ENCODE measurements at places on chromosomes 12 and 14.

DNA sequence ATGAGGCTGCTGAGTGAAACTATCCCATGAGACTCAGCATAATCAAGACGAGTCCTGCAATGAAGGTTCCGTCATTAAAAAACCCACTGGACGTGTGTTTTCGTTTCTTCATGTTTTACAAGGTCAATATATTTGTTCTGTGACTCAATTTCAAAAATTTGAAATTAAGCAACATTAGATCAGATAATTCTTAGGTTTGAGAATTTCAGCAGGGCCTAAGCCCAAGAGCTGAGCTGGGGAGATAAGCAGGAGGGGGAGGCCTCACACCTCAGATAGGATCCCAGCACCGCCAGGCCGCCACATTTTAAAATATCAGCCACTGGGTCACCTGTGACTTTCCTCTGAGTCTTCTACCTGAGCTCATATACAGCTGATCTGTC, 13.3 kb downstream of the STX2 start:
- DNase-seq = no peak

GRCh38 chr14:92259613-92260357, 63.2 kb upstream of the SLC24A4 start:
- DNase-seq = no peak

DNA sequence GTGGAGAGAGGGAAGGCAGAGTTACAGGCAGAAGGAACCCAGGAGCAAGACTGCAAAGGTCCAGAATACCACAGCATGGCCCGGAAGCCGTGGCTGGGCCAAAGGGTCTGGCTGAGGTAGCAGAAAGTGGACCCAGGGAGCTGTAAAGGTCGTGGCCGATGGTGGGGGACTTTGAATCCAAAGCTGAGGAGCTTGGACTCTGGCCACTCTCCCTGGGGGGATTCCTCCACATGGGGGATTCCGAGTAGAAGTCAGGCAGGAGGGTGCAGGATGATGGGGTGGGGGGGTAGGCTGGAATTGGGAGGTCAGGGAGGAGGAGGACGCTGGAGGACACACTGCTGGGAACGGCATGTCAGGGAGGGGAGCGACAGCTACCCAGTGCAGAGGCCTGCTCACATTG, 125.2 kb downstream of the GCH1 start:
- DNase-seq = no peak

DNA sequence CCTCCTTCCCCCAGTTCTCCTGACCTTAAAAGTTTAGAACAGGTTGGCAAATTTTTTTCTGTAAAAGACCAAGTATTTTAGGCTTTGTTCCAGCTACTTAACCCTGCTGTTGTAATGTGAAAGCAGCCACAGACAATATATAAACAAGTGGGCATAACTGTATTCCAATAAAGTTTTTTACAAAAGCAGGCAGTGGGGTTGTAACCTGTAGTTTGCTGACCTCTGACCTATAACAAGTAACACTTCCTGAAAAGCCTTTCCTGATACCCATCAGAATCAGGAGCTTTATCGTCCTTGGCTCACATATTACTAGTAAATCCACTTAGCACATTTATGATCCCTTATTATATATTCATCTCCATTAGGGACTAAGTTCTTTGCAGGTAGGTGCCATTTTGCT, 13.1 kb upstream of the SMARCC2 start:
- no peak for DNase-seq

GRCh38 chr12:88836156-88836555, 255.9 kb upstream of the KITLG start:
- DNase-seq = no peak

Data from NCI-H774 (cell line).